GM23248 (cell line): ENCODE measurements at places on chromosomes 3 and 15.

GRCh38 chr15:72155003-72155621, 36.9 kb downstream of the SENP8 start:
- DNase-seq = peak; percentile 39

DNA sequence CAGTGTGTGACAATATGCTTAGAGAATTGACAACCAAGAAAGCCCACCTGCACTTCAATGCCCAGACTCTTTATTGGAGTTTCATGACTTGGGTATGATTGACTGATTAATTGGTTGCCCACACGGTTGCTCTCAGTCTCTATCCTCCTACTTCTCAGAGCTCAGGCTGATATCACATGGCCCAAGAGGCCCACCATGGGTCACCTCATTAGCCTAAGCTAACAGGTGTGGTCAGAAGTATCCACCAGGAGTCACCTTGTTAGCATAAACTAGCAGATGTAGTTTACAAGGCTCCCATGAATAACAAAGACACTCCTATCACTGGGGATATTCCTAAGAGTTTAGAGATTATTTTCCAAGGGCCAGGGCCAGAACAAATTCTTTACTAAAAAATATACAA, 120.2 kb upstream of the MBNL1 start:
- DNase-seq = no peak

- DNase-seq = no peak
These were observed 2.3 kb upstream of the FAM43A start for GRCh38 chr3:194683380-194683779.

GRCh38 chr15:68416158-68416535, 15.8 kb downstream of the ITGA11 start:
- DNase-seq = no peak

GRCh38 chr15:96336108-96336595, 5.7 kb downstream of the NR2F2 start:
- DNase-seq = no peak

GRCh38 chr15:56963126-56963525, 44.7 kb downstream of the TCF12 start:
- DNase-seq = no peak
